ENCODE measurements at places on chromosomes 3 and 15.

- DNase-seq = no peak
Observed at GRCh38 chr3:133113526-133113925, 75.3 kb downstream of the TMEM108 start.

GRCh38 chr15:91795235-91795634, 58.3 kb upstream of the SLCO3A1 start:
- no peak for DNase-seq

DNA sequence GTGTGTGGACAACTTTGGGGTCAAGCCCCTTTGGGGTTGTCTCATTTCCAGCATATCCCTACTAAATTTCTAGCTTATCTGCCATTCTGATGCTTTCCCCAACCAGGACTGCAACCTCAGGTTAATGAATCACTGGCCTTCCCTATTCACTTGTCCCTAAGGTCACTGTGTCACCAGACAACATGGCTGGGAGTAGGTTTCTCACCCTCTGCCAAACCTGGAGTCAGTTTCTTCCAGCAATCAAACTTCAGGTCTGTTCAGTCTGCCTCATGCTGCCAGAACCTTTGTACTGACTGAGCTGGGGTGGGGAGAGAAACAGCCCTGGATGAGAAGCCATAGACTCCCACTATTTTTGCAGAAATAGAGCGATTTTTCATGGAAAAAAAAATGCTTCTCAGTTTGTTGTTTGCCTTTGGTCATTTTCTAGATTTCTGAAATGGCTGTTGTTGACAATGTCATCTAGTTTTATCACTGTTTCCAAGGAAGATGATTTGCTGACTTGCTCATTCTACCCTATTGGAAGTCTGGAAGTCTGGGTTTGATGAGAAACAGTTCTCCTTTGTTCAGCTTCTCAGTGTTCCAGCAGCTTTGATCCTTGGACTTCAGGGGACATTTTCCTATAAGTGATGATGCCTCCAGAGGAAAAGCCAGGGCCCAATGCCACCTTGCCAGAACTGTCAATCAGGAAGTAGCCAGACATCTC, 74.8 kb upstream of the IL12A start:
- no peak for DNase-seq

- no peak for DNase-seq
Observed at GRCh38 chr3:120442975-120443517, 7.7 kb downstream of the FSTL1 start.

GRCh38 chr3:135706758-135707375, 258.7 kb upstream of the PPP2R3A start:
- peak; percentile 42 for DNase-seq
